ENCODE measurements at places on chromosomes 1 and 21.

DNA sequence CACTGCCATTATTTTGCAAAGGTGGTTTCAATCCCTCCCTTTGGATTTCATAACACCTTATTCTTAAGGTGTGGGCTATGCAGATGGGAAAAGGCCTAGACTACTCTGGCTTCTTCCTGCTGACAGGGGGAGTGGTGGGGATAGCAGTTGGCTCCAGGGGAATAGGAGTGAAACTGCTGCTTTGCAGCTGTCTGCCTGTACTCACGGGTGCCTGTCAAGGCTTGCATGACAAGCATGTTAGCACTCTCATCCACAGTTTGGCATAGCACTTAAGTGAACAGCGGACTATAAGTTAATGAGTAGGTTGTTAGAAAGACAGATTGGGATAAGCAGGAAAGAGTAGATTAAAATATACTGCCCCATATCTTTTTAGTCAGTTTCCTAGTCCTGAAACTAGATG, 287.5 kb upstream of the DAB1 start:
- no peak for DNase-seq

DNA sequence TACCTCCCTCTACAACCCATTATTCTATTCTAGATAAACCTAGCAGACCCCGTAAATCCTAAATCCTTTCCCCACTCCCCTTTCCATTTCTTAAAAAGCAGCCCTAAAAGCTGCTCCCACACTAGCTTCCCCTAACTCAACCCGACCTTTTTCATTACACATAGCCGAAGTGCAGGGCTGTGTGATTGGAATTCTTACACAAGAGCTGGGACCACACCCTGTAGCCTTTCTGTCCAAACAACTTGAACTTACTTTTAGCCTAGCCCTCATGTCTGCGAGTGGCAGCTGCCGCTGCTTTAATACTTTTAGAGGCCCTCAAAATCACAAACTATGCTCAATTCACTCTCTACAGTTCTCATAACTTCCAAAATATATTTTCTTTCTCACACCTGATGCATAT, 19.6 kb upstream of the PDPN start:
- no peak for DNase-seq

- DNase-seq = peak; percentile 88
Measured at GRCh38 chr1:150560011-150560438, 10.8 kb downstream of the ADAMTSL4 start.

- DNase-seq = no peak
Measured at GRCh38 chr1:65279070-65279779, 30.1 kb upstream of the DNAJC6 start.

DNA sequence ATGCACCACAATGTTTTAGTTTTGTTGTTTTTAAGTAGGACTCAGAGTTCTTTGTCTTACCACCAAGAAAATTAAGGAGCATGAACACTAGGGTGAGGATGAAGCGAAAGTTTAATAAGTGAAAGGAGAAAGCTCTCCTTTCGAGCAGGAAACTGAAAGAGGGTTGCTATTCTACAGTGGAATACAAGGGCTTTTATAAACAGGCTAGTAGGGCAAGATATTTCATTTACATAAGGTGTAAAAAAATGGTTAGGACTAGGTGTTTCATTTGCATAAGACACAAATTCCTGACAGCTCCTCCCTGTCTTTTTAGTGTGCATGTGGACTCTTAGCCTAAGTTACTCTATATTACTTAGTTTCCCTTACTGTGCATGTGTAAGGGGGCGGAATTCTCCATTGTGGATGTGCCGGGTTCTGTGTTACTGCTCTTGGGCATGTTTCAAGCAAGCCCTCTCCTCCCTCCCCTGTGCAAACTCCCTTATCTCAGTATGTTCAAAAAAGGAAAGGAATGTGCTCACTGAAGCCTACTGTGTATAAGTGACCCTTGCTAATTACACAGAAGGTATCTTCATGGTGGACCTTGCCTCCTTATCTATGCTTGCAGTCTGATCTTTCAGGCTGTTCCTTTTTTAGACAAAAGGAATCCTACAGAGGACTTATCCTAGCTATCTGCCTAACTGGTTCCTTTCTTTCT, 7.3 kb downstream of the TSHB start:
- DNase-seq = no peak

- DNase-seq = no peak
Measured at GRCh38 chr1:66273656-66274055, 260.3 kb upstream of the SGIP1 start.

GRCh38 chr1:25445993-25446538, 15.4 kb downstream of the MACO1 start:
- no peak for DNase-seq

- DNase-seq = peak; percentile 98
Measured at GRCh38 chr1:209768354-209768774, 12.5 kb downstream of the TRAF3IP3 start.

Measured in MM.1S (cell line).